RPMI8226 (cell line): ENCODE measurements at places on chromosomes 5 and 9.

- DNase-seq: no peak
These were observed 2.9 kb upstream of the LCP2 start for GRCh38 chr5:170300361-170301013.

GRCh38 chr5:149863830-149864229 lies 80.8 kb downstream of the PDE6A start:
- no peak for DNase-seq

DNA sequence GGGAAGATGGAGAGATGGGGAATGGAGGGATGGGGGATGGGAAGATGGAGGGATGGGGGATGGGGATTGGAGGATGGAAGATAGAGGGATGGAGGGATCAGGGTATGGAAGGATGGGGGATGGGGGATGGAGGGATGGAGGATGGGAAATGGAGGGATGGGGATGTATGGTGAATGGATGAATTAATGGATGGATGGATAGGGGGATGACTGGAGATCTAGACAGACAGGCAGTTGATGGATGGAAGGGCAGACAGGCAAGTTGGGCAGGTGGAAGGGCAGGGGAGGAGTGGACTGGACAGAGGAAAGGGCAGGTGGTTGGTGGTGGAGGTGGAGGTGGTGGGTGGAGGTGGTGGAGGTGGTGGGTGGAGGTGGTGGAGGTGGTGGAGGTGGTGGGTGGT lies 167.2 kb downstream of the C9orf50 start:
- DNase-seq: no peak

- no peak for DNase-seq
These were observed 351.4 kb downstream of the SEMA5A start for GRCh38 chr5:9194509-9194908.

DNA sequence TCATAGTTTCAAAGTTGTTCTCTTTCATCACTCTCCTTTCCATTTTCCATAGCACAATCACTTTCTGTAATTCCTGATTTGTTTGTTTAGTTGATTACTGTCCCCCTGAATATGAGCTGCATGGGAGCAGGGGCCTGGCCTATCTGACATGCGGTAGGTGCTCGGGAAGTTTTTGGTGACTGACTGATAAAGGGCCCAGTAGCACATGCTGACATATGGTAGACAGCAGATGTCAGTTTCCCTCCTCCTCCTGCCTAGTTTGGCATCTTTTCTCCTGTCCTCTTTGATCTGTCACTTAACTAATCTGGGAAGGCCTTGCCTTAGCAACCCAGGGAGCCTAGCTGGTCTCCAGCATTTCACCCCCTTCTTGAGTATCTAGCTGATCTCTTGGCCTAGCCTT lies 14.4 kb downstream of the GALNT12 start:
- no peak for DNase-seq

GRCh38 chr9:37923796-37924427 lies 20.0 kb upstream of the SLC25A51 start:
- no peak for DNase-seq

- DNase-seq: no peak
These were observed 161.4 kb downstream of the CHSY3 start for GRCh38 chr5:130065617-130066016.

DNA sequence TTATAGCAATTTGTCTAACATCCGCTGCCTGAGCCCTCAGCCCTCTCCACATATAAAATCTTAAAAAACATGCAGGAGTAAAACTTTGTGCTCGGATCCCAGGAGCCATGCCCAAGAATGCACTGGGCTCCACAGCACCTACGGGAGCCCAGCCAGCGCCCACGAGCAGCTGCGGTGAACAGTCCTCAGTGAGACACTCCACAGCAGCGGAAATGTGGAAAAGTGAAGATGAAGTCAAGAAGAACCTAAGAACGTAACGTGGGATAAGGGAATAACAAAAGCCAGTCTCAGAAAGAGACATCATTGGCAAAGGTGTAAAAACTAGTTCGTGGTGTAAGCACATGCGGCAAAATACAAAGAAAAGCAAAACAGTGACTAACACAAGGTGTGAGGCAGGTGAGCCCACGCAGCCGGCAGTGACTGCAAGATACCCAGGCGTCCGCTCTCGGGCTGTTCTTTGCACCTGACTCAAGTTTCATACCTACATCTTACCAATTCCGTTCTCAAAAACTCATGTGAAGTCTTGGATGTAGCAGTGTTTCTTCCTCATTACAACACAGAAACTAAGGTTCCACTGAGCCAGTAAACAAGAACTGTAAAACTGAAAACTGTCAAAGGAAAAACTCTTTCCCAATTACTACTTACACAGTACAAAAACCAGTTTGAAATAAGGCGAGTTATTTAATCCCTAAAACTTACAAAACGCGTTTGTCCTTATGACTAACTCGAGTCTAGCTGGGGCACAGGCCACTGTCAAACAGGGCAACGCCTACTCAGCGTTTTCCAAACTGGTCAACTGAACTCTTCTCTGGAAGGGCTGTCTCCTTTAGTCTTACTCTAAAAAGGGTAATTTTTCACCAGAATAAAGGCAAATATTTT lies 1.7 kb downstream of the CAMSAP1 start:
- DNase-seq: peak; percentile 55

GRCh38 chr9:13467157-13467556 lies 187.7 kb upstream of the MPDZ start:
- no peak for DNase-seq

GRCh38 chr9:71249729-71250317 lies 128.4 kb upstream of the TRPM3 start:
- peak; percentile 56 for DNase-seq

GRCh38 chr9:107905308-107906020 lies 415.9 kb upstream of the KLF4 start:
- DNase-seq: peak; percentile 3

DNA sequence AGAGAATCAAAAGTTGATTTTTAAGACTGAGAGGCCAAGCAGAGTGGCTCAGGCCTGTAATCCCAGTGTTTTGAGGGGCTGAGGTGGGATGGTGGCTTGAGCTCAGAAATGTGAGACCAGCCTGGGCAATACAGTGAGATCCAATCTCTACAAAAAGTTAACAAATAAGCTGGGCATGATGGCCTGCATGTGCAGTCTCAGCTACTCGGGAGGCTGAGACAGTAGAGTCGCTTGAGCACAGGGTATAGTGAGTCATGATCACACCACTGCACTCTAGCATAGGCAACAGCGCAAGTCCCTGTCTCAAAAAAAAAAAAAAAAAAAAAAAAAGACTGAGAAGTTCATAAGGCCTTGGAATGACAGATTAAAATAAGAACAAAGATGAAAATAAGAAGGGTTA lies 177.2 kb downstream of the TMEM232 start:
- DNase-seq: no peak
